ENCODE measurements at places on chromosomes 12 and 14.

GRCh38 chr12:87280893-87281292 is 748.3 kb downstream of the C12orf50 start:
- DNase-seq, result no peak

DNA sequence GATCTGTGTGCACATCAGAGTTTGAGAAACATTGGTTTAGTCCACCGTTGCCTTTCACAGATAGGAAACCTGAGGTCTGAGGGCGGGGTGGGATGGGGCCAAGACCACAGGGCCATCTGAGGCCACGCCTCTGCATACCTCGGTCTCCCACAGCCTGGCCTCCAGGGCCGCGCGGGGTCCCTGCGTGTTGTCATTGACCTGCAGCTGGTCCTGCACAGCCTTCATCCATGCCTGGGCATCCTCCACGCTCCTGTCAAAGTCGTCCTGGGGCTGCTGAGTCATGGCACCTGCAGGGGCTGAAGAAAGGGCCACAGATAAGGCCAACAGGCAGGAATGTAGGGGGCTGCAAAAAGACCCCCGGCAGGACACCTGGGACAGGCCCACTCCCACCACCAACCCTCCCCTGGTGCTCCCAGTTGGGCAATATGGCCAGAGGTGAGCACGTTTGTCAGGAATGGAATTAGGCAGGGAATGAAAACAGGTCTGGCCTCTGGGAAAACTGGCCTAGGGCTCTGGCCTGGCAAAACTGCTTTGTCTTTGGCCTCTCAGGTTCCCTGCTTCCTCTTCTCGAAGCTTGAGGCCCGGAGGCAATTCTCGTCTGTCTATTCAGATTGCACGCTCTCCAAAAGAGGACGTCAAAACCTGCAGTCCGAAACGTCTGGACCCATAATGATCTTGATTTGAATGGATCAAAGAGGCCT is 40.8 kb downstream of the SYNE3 start:
- DNase-seq, result no peak

DNA sequence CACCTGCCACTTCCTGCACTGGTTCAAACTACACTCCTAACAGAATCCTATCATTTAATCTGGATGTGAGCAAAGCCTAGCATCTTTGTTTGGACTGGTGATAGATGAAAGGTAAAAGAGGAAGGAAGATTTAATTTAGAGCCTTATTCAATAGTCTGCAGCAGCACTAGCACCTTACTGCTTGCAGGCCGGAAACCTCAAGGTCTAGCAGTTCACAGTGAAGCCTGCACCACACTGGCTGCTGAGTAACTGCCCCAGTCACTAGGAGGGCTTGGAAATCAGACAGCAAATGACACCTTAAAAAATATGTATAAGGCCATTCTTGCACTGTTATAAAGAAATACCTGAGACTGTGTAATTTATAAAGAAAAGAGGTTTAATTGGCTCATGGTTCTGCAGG is 358.0 kb downstream of the DAD1 start:
- DNase-seq, result no peak

- DNase-seq, result no peak
Measured at GRCh38 chr12:34398706-34399630, 376.7 kb downstream of the ALG10 start.

- DNase-seq, result no peak
Measured at GRCh38 chr12:58314610-58315009, 373.2 kb downstream of the ATP23 start.

DNA sequence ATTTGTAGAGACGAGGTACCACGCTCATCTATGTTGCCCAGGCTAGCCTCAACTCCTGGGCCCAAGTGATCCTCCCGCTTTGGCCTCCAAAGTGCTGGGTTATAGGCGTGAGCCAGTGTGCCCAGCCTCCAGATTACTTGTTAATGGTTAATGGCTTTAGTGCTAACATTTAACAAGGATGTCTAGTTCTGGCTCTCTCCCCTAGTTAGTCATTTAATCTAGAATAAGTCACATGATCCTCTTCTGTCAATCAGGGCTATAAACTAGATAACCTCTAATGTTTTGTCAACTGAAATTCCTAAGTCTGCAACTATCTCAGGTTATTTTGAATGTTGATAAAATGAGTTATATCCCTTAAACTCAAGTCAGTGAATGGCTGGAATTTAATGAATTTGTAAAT is 15.7 kb downstream of the ACTR6 start:
- DNase-seq, result no peak

DNA sequence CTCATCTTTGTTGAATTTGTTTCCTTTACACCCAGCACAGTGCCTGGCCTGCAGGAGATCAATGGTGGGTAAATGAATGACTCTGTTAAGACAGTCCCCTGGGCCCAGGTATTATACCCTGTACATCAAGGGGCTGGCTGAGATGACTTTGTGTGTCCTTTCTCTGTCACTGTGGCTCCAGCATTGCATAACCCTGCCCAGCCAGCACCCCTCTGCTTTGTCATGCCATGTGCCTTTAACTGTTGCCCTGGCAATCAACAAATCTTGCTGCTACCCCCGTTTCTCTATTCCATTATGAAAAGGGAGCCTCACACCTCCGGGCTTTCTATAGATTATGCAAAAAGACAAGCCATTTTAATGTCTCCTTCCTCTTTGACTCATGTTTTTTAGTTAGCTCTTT is 7.6 kb upstream of the FLVCR2 start:
- no peak for DNase-seq

DNA sequence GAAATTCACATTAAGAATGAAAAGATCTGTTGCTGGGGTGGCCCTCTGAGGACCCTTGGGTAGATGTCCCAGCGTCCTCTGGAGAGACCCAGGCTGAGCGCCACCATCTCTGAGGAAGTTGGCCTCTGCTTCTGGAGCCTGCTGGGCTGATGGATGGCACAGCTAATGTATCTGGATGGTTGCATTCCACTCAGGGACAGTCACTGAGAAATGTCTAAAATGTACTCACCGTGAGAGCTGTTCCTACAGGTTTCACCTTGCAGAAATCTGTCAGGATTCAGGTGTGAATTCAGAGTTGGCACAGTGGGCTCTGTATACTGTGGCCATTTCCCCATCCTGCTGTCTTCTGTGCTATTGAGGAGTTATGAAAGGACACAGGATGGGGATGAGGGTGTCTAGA is 247.2 kb downstream of the AACS start:
- DNase-seq, result no peak

GRCh38 chr14:69763761-69764510 is 3.0 kb upstream of the SRSF5 start:
- no peak for DNase-seq

GRCh38 chr12:3872800-3873636 is at the start of gene PARP11:
Gene PARP11, minus strand, starts transcription at chr12:3873399. Its CDS starts 170 bp downstream, at chr12:3873229.
- peak; percentile 73 for DNase-seq

- no peak for DNase-seq
Measured at GRCh38 chr12:46486588-46486987, 114.0 kb upstream of the SLC38A2 start.

- no peak for DNase-seq
Measured at GRCh38 chr12:69000074-69000473, 67.1 kb upstream of the CPM start.

DNA sequence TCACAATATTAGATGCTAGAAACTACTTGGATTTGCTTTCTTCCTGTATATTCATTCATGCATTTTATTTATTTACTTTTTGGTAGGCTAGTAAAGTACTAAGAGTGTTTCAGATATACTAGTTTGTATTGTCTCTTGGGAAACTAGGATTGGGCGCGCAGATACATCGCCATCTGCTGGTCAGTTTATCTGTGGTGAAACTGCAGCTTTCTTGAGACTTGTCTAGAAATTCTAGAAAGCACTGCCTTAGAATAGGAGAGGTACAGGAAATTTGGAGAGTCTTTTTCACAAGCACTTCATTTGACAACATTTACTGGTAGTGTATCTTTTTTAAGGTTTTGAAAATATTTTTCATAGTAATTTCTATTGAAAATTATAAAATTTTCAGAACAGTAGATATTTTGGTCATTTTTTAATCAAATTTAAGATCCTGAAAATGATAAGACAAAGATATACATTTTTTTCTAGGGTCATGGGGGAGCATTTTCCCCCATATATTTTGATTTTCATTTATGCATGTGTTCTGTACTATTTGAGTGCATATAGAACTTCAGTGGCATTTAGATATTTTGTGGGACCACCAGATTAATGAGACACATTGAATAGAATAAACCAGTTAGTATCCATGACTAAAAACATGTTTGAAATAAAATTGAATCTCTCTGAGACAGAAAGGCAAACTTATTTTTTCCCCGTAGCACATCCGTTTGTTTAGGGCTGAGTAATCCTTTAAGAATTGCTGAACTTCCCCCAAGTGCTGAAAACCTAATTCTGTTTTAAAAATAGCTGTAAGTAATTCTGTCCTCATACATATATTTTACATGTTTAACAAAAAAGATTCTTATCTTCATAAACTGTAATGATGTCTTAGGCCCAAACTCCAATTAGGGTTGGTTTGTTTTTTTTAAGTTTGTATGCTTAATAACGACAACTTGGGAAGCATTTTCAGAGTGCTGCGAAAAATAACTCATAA is 44.5 kb downstream of the SLC38A6 start:
- DNase-seq, result peak; percentile 12

DNA sequence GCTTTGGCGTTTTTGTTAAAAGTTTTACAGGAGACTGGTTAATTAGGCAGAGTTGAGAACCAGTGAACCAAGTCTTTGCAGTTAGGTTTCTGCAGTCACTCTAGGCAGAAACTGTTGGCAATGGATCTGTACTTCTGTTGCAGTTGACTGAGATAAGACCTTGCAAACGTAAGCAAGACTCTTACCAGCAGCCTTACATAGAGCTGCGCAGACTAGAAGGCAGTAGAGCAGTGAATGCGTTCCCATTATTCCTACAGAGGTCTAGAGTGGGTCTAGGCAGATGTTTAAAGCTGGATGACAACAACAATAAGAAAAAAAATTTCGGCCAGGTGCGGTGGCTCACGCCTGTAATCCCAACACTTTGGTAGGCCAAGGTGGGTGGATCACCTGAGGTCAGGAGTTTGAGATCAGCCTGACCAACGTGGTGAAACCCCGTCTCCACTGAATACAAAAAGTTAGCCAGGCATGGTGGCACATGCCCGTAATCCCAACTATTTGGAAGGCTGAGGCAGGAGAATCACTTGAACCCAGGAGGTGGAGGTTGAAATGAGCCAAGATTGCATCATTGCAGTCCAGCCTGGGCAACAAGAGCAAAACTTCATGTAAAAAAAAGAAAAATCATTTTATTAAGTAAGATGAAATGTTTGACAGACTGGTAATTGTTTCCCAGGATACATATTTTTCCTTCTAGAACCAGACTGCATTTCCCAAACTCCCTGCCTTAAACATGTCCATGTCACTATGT is 12.3 kb downstream of the RNASE9 start:
- no peak for DNase-seq

- DNase-seq, result no peak
Measured at GRCh38 chr14:49966971-49967630, 74.2 kb downstream of the ARF6 start.

- DNase-seq, result no peak
Measured at GRCh38 chr12:70042675-70043074, 200.6 kb upstream of the CNOT2 start.
